ENCODE measurements at places on chromosomes 11 and 22. TPM values are rescaled to one million over a fixed set of nuclear protein-coding genes. Genes with fewer than 3 reads are reported as not detected.

GRCh38 chr11:20731676-20732215, 62.4 kb downstream of the NELL1 start:
- no peak for DNase-seq

DNA sequence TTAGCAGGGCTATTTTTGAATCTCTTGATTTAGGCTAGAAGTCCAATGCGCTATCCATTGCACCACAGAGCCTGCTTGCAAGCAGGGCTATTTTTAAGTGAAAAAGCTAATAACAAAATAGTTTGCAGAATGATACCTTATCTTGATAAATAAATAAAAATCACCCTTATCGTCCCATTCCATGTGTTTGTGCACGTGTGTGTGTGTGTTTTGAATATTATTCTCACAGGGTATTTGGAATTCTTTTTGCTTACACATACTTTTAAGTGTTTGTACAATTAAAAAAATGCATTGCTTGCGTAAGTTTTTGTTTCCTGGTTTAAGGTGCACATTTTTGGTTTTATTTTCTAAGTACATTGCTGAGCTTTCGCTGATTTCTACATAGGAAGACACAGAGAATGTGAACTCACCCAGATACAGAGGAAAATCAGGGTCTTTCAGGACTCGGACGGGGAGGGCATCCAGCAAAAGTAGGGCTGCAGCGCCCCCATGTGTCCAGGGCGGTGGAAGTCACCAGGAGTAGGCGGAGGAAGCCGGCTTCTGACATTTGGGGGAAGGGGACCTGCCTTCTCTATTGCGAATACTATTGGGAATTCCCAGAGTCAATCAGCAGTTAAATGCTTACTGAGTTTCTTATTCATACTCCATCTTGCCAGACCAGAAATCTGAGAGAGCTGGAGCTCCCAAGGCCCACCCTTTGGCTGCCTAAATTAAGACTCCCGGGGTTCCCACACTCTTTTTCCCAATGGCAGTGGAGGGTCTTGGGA, 27.3 kb downstream of the SLC1A2 start:
- peak; percentile 71 for DNase-seq

DNA sequence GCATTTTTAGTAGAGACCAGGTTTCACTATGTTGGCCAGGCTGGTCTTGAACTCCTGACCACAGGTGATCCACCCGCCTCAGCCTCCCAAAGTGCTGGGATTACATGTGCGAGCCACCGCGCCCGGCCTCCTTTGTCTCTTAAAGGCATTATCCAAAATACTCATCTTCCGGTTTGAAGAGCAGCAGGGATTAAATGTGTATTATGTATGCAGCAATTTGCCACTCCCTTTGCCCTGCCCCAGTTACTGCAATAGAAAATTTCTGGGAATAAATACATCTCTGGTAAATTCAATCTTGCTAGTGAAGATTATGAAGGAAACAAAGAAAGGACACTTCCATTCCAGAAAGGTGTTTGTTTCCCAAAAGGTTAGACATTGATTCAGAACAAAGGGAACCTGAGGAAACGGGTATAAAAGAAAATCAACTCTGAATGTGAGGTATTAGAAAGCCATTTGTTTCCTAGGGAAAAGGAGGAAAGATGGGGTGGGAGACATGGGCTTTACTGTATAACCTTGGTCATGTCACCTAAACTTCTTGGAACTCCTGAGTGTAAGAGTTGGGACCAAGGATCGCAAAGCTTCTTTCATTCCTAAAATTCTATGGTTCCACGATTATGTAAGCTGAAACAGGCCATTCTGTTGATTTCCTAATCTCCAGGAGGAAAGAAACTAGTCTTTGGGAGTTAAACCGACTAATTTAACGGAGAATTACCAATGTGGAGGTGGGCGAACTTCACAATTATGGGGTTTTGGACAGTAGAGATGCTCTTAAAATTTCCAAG, 959 bp upstream of the HIPK3 start:
- DNase-seq = peak; percentile 24

- DNase-seq = peak; percentile 60
These were observed 104.5 kb upstream of the RAG2 start for GRCh38 chr11:36702330-36703054.

GRCh38 chr11:78851878-78852586, 277.4 kb upstream of the NARS2 start:
- DNase-seq = no peak

GRCh38 chr11:64553554-64554201, 37.3 kb upstream of the SLC22A12 start:
- peak; percentile 17 for DNase-seq

- DNase-seq = no peak
These were observed 50.2 kb downstream of the MYH9 start for GRCh38 chr22:36337365-36338130.

DNA sequence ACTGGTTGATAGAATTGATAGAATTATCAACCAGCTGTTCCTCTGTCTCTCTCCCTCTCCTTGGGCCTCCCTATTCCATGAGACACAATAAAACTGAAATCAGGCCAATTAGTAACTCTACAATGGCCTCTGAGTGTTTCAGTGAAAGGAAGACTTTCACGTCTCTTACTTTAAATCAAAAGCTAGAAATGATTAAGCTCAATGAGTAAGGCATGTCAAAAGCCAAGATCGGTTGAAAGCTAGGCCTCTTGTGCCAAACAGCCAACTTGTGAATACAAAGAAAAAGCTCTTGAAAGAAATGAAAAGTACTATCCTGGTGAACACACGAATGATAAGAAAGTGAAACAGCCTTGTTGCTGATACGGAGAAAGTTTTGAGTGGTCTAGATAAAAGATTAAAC, 16.6 kb downstream of the PIH1D2 start:
- no peak for DNase-seq

DNA sequence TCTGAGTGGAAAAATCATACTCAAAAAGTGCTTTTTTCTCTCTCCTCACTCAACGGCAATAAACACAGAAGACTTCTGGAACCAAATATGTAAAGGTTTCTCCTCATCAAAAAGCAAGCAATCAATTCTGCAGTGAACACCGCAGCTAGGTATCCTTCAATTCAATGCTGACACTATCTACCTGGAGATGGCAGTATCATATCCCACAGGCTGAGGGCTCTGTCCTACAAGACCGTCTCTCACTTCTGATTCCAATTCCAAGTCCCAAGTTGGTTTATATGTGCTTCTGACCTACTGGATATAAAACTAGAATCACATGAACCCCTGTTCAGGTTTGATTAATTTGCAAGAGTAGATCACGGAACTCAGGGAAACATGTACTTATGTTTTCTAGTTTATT, 59.7 kb upstream of the LUZP2 start:
- DNase-seq = no peak

DNA sequence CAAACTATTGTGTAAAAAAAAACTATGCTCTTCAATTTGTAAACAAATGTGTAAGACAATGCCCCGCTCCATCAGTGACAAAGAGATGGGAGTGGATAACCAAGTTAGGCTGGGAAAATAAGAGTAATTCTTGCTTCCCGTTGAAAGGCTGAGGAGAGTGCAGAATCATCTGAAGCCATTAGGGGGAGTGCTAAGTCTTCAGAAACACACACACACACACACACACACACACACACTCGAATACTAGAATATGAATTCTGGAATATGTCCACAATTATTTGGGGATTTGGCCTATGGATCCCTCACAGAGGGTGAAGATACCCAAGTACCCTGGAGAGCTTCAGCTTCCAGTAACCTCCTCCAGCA, 27.8 kb upstream of the ROBO3 start:
- DNase-seq = peak; percentile 51

- no peak for DNase-seq
These were observed 96.8 kb upstream of the THY1 start for GRCh38 chr11:119519796-119520195.

DNA sequence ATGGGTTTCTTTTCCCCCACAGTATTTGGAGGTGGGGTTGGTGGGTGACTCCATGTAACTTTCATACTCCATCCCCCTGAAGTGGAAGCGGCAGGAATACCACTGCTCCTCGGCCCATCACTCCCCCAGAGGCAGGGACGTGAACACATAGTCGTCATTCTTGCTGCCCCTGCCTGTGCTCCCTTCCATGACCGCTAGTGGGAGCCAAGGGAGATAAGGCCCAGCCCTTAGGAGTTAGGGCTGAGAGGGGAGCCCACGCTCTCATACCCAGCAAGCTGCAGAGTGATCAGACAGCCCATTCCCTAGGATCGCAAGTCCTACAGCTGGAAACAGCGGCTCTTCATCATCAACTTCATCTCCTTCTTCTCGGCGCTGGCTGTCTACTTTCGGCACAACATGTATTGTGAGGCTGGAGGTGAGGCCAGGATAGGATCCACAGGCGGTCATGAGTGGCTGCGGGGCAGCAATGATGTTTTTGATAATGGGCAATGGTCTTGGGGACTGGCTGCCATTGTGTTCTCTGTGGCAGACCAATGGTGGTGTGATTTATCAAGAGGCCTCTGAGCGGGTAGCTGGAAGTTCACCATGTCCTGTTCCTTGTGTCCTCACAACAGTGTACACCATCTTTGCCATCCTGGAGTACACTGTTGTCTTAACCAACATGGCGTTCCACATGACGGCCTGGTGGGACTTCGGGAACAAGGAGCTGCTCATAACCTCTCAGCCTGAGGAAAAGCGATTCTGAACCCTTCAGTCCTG, 15.9 kb downstream of the RHOG start:
- no peak for DNase-seq

GRCh38 chr22:48888466-48889208, 939.0 kb downstream of the BRD1 start:
- DNase-seq = no peak

DNA sequence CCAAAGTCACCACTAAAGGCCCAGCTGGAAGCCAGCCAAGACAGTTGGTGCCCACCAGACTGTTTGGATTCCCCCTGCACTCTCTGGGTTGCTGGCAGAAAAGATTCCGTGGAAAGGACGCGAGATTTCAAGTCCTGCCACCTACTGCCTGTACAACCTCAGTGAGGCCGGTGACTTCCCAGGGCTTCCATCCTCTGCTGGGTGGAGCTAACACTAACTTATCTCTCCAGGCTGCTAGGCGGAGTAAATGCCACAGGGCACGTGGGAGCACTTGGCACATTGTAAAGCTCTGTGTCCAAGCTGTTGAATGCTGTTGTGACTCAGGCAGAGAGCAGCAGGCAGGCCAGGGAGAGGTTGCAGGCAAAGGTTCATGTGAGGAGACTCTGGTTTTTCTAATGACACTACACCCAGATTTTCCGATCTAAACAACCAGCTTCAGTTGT, 50.9 kb upstream of the CDON start:
- DNase-seq = peak; percentile 94

- no peak for DNase-seq
These were observed 6.5 kb downstream of the PIM3 start for GRCh38 chr22:49966774-49967705.

DNA sequence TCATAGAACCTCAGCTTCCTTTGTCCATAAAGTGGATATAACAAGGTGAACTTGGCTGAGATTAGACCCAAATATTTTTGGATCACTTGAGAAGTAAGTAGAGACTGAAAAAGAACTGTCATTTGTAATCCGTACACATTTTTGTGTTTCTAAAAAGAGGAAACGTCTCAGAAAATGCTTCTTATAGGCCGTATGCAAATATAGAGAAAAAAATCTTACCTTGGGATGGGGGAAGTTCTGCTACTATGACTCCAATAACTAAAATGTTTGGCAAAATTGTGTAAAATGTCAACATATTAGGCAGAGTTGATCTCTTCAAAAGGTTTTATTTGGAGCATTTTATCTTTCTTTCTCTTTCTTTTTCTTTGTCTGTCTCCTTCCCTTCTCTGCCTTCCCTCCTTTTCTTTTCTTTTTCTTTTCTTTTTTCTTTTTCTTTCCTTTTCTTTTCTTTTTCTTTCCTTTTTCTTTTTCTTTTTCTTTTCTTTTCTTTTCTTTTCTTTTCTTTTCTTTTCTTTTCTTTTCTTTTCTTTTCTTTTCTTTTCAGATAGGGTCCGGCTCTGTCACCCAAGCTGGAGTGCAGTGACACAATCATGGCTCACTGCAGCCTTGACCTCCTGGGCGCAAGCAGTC, 48.2 kb downstream of the ADM start:
- no peak for DNase-seq

- no peak for DNase-seq
These were observed 23.5 kb downstream of the TBRG1 start for GRCh38 chr11:124646148-124646547.

The KRTAP5-1 gene
- total RNA-seq = not detected

The B3GAT1 gene
- total RNA-seq = 4.8 TPM

The INSC gene
- total RNA-seq = not detected

The TEX54 gene
- total RNA-seq = not detected

The THAP7 gene
- 46.9 TPM for total RNA-seq

The KREMEN1 gene
- 2.0 TPM for total RNA-seq

The ROBO4 gene
- total RNA-seq = 15.9 TPM

The ARHGAP20 gene
- not detected for total RNA-seq

The FXYD6 gene
- 2.1 TPM for total RNA-seq

The ROM1 gene
- 3.4 TPM for total RNA-seq

The IL17REL gene
- total RNA-seq = not detected

The CBLIF gene
- total RNA-seq = not detected
